ENCODE measurements at places on chromosomes 13 and 19.
A peak's percentile ranks its signal among the peaks of the same experiment; 100 is the strongest.

DNA sequence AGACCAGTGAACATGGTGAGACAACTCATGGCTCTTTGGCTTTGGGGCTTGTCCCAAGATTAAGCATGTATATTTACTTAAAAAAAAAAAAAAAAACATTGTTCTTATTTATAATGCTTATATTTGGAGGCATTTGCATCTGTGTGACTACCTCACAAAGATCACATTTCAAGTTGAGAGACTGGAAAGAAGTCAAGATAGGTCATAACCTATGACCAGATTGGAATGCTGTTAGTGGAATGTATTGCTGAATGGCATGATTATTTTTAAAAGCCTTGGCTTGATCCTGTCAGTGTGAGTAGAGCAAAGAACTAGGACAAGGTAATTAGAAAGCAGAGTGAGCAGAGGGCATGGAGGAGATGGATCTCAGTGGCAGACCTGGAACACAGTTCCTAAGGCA, 214.6 kb downstream of the OXGR1 start:
- DNase-seq: no peak

DNA sequence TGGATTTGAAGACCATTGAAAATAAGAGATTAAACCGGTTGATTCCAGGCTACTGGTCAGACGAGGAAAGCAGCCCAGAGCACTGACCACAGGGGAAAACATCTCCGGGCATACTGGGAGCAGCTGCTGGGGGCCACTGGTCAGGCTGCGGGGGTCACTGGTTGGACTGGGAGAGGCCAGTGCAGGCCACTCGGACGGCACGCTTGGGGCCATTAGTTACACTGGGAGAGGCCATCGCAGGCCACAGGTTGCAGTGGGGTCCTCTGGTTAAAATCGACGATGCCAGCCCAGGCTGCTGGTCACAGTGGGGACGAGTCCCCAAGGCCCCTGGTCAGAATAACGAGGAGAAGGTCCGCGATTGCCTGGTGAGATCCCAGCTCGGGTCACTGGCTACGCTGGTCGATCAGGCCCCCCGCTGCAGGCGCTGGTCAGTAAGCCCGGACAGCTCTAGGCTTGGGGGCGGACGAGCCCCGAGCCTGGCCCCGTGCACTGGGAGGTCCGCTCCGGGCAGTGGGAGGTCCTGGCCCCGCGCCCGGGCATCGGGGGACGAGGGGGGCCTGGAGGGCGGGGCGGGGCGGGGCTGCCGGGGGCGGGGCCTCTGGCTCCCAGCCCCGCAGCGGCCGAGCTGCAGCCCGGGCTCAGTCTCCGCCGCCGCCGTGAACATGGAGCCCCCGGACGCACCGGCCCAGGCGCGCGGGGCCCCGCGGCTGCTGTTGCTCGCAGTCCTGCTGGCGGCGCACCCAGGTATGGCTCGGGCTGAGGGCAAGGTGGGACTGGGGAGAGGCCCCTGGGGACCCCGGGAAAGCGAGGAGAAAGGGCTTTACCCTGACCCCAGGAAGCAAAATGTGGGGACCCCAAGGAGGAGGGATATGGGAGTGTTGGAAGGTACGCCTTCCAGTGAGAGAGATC, at the start of gene BCAM:
Gene BCAM, plus strand, starts transcription at position 641 of the 909 bp plus-strand sequence. Its CDS starts 22 bp downstream, at position 663.
- DNase-seq: no peak

- DNase-seq: no peak
Observed at GRCh38 chr19:39473443-39473960, 7.1 kb upstream of the TIMM50 start.

- no peak for DNase-seq
Observed at GRCh38 chr19:10858204-10858828, 10.1 kb downstream of the C19orf38 start.

GRCh38 chr13:114077933-114078325, 54.5 kb downstream of the RASA3 start:
- no peak for DNase-seq

DNA sequence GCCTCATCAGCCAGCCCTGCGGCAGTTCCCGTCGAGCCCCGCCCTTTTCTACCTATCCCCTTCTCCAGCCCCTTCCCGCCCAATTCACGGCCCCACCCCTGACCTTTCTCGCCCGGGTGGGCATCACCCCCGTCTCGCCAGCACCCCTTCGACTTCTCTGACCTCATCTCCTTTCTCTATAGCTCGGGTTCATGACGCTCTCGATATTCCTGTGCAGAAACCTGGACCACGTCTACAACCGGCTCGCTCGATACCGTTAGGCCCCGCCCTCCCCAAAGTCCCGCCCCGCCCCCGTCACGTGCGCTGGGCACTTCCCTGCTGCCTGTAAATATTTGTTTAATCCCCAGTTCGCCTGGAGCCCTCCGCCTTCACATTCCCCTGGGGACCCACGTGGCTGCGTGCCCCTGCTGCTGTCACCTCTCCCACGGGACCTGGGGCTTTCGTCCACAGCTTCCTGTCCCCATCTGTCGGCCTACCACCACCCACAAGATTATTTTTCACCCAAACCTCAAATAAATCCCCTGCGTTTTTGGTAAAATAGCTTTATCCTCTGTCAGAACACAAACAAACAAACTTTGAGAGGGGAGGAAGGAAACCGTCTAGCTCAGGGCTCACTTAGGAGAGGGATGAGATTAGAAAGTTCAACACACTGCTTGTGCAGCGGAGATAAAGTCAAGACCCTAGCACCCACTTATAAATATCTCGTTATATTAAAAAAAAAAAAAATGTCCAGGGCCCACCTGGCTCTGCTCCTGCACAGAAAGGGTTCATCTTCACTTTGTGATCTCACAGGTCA, 5.1 kb downstream of the CD37 start:
- peak; percentile 28 for DNase-seq

GRCh38 chr13:38630780-38631179, 56.1 kb upstream of the FREM2 start:
- DNase-seq: no peak

- no peak for DNase-seq
Observed at GRCh38 chr13:99698010-99698815, 196.9 kb downstream of the TM9SF2 start.

GRCh38 chr13:21434588-21434987, 24.5 kb downstream of the ZDHHC20 start:
- DNase-seq: no peak

DNA sequence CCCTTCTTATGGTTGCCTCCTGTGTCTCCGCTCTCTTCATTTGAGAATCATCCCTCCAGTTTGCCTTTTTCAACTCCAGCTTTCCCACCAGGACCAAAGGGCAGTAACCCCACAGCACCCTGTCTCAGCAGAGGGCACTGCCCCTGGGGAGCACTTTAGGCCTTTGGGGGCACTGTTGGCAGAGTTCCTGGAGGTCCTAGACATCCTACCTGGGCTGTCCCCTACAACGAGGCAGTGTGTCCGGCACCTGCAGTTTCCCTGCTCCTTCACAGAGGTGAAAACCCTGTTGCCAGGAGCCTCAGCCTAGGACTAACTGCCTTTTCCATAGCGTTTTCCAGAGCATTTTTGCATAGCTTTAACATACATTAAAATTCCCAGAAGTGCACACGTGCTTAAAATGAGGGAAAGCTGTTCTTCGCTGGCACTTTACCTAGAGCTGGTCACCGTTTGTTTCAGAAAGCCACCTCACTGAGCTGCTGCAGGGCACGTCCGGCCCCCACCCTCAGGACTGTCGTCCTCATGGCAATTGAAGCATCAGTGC, 234.9 kb downstream of the TEX29 start:
- DNase-seq: no peak

DNA sequence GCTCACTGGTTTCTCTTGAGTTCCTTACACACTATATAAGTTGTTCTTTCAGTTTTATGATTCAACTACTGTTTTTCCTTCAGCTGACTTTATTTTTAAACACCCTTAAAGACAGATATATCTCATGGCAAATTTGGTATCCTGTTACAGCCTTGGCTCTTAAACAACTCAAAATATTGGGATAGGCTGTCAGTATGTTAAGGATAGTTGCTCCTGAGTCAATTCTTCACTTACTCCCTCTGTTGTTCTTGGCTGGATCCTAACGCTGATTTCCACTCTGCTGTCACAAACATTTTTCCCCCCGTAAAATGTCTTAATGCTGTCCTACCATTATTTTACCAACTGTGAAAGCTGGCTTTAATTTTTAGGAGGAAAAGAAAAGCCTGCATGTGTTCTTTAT, 1.2 kb downstream of the KCNRG start:
- DNase-seq: no peak

DNA sequence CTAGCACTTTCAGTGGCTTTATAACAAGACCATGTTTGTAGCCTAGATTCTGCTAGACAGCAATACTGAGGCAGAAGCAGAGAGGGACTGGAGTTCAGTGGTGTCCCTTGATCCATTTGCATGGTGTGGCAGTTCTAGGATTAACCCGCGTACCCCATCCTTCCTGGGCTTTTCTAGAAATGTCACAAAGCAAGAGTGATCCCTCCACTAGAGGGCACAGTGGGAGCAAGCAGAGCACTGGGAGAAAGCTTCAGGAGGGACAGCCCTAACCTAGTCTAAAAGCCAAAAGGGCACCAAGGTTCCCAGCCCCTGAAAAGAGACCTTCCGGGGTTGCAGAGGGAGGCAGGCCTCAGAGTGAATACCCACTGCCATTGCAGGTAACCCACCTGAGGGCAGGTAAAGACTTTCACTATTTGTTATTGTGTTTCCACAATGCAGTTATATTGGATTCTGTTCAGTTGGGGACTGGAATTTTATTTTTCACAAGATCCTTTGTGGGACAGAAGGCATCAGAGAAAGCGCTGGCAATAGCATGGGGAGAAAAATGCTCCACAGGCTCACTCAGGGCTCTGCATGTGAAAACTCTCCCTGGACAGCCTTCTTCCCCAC, 170.6 kb downstream of the FLT1 start:
- no peak for DNase-seq

GRCh38 chr19:35011737-35012682, 11.9 kb downstream of the GRAMD1A start:
- DNase-seq: no peak

GRCh38 chr13:90706631-90707030, 640.9 kb upstream of the MIR17HG start:
- no peak for DNase-seq

DNA sequence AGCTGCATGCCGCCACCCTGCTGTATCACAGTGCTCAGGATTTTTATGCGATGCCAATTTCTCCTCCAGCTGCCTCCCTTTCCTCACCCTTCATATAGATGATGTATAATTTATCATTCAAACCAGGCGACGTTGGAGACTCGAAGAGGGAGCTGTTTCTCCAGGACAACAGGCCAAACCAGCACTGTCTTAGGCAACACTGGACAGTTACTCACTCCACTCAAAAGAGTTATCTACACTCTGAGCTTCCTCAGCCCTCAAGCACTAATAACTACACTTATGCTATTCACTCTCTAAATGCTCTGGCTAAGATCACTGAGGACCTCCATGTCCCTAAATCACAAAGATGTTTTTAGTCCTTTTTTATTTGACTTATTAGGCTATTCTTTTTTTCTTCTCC, 87.3 kb upstream of the RFC3 start:
- DNase-seq: no peak

DNA sequence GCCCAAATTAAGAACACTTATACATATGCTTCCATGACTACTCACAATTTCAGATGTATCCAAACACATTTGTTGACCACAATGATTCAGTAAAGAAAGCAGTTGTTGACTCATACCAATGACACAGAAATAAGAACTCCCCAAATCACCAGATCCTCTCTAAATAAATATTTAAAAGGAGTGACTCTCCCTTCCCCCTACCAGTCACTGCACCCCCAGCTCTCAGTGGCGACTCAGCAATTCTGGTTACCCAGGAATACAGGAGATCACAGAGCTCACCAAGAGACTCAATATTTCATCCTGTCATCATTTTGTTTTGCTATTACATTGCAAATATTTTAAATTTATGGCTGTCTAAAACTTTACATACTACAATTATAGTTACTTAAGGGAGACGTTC, 131.5 kb downstream of the RGCC start:
- no peak for DNase-seq

DNA sequence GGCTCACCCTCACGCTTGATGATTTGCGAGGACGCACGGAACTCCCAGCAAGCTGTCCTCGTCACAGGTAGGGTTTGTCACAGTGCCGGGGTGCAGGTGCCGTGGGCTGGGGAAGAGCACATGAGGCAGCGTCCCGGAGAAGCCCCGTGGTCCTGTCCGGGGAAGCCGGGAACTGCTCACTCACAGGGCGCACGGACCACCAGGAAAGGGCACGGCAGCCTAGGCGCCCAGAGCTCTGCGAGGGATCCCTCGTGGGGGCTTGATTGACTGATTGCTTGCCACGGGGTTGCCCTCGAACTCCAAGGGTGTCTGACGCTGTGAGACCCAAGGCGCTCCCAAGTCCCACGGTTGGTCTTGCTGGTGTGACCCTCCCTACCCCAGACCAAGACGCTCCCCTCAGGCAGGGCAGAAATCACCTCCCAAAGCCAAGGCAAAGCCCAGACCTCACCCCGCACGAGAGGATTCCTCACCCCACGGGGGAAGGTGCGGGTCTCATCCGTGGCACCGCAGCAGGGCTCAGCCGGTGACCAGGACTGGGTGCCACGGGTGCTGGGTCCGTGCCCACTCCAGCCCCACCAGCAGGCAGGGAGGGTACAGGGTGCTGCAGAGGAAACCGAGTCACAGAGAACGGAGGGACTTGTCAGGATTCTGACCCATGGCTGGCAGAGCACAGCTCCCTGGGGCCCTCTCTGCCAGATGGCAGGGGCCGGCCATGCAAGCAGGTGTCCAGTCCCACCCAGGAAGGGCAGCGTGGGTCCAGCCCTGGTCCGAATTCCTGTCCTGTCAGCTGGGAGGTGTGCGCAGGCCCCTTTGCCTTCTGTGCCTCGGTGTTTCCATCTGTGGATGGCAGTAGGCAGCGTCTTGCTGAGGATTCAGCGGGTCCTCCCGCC, 7.7 kb downstream of the C2CD4C start:
- no peak for DNase-seq

DNA sequence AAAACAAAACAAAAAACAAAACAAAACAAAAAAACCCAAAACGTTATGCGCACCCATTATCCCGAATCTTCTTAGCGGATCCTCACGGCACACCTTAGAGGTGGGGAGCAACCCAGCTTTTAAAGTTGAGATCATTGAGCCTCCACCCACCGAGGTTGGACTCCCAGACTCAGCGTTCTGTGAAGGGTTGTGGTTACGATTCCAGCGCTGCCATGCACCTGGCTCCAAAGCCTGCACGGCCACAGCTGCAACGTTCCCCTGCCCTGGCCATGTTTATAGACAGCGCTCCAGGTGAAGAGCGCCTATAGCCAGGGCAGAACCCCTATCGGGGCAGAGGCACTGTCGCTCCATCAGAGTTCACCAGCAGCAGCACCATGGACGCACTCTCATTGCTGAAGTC, 18.7 kb upstream of the LILRA2 start:
- DNase-seq: no peak

Data from NCI-H2107 (cell line).